ENCODE measurements at places on chromosomes 11 and 22.

- no peak for DNase-seq
Measured at GRCh38 chr11:72233773-72234513, 9.4 kb downstream of the INPPL1 start.

GRCh38 chr22:43226377-43227238 lies 39.7 kb upstream of the TTLL12 start:
- no peak for DNase-seq

DNA sequence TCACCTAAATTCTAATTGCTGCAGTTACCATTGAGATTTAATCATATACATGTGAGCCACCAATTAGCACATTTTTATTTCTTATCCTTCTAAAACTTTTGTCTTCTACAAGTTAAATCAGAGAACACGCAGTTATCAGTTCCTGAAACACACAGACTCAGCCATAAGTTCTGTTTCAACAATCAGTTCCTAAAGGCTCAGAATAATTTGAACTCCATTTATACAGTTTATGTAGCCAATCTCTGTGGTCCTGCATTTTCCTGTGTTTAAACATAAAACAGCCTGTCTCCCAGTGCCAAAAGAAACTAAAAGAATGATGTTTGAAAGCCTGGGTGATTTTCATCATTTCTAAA lies 2.9 kb downstream of the PLAAT3 start:
- DNase-seq = no peak

DNA sequence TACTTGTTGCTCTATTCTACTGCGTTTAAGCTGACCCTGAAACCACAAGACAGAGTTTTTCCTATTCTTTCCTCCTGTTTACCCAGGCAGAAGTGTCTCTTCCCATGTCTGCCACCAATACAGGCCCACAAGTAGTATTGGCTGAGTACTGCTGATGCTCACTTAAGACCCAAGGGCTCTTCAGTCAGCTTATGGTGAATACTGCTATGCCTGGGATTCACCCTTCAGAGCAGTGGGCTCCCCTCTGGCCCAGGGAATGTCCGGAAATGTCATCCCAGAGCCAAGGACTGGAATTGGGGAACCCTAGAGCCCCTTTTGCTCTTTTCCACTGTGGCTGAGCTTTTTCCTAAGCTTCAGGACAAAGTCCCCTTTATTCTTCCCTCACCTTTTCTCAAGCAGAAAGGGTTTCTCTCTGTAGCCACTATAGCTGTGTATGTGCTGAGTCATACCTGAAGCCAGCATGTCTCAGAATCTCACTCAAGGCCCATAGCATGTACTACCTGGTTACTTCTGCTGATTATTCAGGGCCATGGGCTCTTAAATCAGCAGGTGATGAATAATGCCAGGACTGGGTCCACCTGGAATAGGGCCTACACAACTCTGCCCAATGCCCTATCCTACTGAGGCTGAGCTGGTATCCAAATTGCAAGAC lies 745.8 kb upstream of the ANO5 start:
- no peak for DNase-seq

DNA sequence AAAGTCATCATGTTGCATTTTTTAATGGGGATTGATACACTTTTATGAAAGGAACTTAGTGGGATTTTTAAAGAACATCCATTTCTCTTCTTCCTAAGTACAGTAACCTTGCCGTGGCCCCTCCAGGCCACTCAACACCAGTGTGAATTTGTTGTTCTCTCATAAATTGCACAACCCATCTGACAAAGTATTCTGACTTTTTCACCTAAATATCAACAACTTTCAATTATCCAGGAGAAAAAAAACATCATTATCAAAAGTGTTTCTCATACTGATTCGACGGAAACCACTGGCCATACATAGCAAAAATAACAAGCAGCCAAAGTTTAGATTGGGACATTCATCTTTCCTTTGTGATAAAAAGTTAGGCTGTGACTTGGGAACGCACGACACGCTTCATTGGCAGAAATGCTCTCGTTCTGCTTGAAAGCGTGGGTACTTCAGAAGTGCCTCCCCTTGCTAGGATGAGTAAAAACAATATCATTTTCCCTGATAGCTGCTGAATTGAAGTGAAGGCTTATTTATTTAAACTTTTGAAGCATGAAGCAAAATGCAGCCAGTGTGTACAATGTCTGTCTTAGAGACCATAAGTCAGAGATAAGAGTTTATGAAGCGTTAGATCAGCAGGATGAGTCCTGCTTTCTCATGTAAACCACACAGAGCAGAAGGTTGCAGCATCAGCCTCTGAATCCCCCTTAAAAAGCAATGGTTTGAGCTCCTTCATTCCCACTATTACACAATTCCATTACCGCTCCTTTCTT lies 20.6 kb upstream of the EIF3M start:
- no peak for DNase-seq

- DNase-seq = peak; percentile 24
Measured at GRCh38 chr22:45008186-45008681, 1.6 kb downstream of the PHF21B start.

DNA sequence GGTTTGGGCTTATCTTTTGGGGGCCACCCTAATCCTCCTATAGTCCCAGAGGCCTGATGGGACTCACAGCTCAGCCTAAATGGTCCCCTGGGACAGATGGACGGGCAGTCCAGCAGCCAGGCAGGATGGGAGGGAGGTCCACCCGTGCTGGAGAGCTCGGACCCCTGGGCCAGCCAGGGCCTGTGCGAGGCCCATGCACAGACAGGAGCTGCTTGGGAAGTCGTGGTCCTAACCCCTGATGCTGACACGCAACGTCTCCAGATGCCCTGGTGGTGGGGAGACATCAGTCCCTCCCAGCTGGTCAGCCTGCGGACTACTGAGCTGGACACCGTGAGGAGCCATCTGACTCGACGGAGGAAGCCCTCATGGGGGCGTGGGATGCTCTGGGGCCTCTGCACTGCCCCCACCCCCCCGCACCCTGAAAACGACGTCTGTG lies 31.2 kb upstream of the MUC5AC start:
- DNase-seq = peak; percentile 1

DNA sequence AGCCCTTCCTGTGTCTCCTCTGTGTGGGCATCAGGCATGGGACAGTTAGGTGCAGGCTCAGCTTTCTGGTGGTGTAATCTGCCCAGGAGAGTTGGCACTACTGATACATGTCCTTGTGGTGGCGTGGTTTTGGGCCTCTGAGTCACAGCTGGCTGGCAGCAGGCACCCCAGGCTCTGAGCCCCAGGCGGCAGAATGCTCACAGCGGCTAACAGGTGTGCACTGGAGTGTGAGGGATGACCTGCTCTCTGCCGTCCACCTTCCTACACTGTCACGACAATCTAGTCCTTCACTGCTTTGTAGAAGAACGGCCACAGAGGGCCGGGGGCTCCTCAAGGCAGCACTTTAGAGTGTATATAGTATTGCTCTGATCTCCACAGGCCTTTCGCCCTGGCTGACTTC lies 100.3 kb upstream of the PITPNB start:
- DNase-seq = peak; percentile 20

- DNase-seq = no peak
Measured at GRCh38 chr11:106276859-106277436, 199.5 kb downstream of the AASDHPPT start.

DNA sequence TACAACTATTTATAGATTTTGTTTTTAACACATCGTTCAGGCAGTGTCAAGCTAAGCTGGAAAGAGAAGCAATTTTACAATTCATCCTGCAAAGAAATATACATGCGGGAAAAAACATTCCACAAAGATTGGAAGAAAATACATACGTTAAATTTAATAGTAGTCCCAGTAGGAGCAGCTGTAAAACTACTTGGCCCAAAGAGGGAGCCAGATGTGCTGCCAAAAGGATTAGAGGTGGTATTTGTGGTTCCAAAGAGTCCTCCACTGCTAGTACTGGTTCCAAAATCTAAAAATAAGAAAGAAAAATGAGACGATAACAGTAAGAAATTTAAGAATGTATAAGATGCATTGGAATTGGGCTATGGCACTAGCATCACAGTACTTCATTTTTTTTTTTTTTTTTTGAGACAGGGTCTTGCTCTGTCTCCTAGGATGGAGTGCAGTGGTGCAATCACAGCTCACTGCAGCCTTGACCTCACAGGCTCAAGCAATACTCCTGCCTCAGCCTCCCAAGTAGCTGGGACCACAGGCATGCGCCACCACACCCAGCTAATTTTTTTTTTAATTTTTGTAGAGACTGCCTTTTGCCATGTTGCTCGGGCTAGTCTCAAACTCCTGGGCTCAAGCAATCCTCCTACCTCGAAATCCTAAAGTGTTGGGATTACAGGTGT lies 21.5 kb downstream of the NUP98 start:
- DNase-seq = no peak

GRCh38 chr11:74493791-74494630 lies 487 bp upstream of the LIPT2 start:
- DNase-seq = peak; percentile 9

GRCh38 chr22:24981066-24981465 lies 28.6 kb downstream of the KIAA1671 start:
- DNase-seq = no peak

- no peak for DNase-seq
Measured at GRCh38 chr22:25775531-25775930, 33.5 kb downstream of the MYO18B start.

- no peak for DNase-seq
Measured at GRCh38 chr11:17457396-17458173, 19.1 kb downstream of the ABCC8 start.

- DNase-seq = no peak
Measured at GRCh38 chr11:12993626-12994025, 15.5 kb upstream of the RASSF10 start.

GRCh38 chr11:24238771-24239645 lies 257.8 kb upstream of the LUZP2 start:
- no peak for DNase-seq

DNA sequence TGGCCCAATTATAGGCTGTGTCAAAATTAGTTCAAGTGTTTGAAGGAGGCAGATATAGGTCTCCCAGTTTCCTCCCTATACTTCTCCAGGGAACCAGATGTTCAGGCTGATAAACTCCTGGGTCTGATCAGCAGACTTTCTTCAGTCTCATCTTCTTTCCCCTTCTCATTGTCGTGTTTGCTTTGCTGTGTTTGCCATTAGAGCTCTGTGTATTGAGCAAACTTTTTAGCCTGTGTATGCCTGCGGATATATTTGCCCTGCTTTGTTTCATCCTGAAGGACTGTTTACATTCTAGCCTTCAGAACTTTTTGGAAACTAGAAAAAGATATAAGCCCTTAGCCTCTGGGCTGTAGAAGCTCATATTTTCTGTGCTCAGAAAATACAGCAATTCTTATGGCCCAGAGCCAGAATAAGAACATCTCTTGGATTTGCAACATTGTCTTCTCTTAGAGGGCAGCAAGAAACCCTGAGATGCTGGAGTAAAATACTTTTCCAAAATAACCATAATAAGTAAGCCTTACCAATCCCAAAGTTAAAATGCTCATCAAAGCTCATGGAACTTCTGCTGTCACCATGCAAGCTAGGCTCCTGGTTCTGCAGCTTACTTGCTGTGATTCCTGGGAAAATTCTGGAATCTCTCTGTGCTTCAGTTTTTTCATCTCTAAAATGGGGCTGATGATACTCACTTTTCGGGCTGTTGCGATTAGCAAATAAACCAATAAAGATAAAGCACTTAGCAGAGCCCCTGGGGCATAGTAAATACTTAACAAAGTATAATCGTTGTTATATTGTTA lies 34.1 kb upstream of the ME3 start:
- DNase-seq = no peak

GRCh38 chr11:46649180-46649738 lies 31.9 kb downstream of the ATG13 start:
- no peak for DNase-seq

DNA sequence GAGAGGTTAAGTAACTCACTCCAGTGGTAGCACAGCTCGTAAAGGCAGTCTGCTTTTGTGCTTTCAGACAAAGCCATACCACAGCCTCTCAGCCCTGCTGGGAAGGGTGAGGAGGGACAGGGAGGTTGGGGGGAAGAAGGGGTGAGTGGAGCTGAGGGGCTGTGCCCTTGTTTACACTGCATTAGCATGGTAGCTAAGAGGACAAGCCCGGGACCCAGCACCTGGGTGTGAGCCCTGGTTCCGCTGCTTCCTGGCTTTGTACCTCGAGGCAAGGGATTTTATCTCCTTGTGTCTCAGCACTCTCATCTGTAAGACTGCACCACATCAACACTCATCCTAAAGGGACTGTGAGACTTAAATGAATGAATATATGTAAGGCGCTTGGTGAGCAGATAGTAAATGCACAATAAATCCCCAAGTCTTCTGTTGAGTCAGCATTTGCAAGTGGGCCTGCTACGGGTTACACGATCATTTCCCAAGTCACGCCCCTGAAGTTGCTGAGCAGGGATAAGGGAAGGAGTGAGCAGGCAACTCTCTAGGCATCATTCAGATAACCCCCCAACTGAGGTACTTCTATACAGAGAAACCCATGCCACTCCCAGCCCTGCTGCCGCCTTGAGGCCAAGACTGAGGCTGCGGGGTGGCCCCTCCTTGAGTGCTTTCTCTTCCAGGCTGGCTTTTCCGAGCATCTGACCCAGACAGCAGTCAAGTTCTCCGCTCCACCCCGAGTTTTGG lies 7.5 kb downstream of the RASD2 start:
- DNase-seq = no peak

GRCh38 chr11:75592715-75593114 lies 30.7 kb downstream of the SERPINH1 start:
- no peak for DNase-seq

- DNase-seq = no peak
Measured at GRCh38 chr11:82521427-82521826, 212.2 kb downstream of the FAM181B start.

GRCh38 chr11:47607380-47607779 lies 13.2 kb upstream of the C1QTNF4 start:
- no peak for DNase-seq

- DNase-seq = no peak
Measured at GRCh38 chr22:42172773-42173172, 42.2 kb upstream of the CYP2D6 start.

GRCh38 chr11:31449040-31449439 lies 60.4 kb downstream of the IMMP1L start:
- no peak for DNase-seq

GRCh38 chr11:15649371-15650104 lies 534.8 kb downstream of the INSC start:
- DNase-seq = no peak

- DNase-seq = peak; percentile 31
Measured at GRCh38 chr22:45163099-45163450, 650 bp upstream of the NUP50 start.

- DNase-seq = no peak
Measured at GRCh38 chr11:110279881-110280280, 16.5 kb downstream of the RDX start.

DNA sequence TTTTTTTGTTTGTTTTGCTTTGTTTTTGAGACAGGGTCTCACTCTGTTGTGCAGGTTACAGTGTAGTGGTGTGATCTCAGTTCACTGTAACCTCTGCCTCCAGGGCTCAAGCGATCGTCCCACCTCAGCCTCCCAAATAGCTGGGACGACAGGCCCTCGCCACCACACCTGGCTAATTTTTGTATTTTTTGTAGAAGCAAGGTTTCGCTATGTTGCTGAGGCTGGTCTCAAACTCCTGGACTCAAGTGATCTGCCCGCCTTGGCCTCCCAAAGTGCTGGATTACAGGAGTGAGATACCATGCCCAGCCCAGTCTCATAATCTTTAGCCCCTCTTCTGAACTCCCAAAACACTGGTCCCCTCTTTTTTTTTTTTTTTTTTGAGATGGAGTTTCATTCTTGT lies 50.6 kb downstream of the KCNJ4 start:
- DNase-seq = no peak
